Activated effector memory CD4-positive, alpha-beta T cell treated with Interleukin-2 at 50 U/mL for 16 hours (primary cell): ENCODE measurements at places on chromosomes 1 and 21.

GRCh38 chr1:92778376-92778775 lies 6.5 kb downstream of the EVI5 start:
- no peak for DNase-seq

DNA sequence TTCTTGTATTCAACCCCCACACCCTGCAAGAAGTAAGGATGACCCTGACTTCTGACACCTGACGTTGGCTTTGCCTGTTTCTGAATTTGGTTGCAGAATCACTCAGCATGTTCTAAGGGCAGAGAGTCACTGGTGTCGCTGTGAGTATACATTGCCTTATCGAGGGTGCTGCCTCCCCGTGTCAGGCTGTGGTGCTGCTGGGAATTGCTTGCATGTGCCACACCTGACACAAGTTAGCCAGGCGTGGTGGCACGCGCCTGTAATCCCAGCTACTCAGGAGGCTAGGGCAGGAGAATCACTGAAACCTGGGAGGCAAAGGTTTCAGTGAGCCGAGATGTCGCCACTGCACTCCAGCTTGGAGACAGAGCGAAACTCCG lies 45.9 kb downstream of the WDR4 start:
- peak; percentile 42 for DNase-seq

- DNase-seq: no peak
Measured at GRCh38 chr1:220958234-220958633, 79.0 kb downstream of the HLX start.

DNA sequence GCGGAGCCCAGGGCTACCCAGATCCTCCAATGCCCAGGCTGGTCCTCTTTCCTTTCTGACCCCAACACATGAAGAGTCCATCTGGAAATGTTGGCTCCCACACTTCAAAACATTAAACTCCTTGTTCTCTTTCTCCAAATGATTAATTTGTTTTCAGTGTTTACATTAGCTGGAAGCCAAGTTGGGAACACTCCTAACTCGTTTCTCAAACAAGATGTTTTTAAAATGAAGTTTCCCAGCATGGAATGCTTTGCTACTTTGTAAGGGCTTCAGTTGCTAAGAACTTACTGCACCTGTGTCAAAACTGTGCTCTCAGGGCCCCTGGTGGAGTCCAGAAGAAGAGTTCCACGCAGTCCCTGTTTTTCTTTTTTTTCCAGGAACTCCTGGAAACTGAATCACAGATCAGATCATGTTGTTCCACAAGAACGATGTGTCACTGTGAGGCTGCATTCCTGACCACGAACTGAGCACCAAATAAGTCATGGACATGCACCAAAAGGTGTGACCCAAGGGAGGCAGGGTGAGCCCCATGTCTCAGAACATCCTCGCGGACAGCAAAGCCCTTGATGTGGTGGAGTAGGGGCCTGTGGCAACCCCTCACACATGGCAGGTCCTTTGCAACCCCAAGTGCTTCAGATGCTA lies 257.3 kb downstream of the KCNJ6 start:
- no peak for DNase-seq

- no peak for DNase-seq
Measured at GRCh38 chr1:31796707-31797106, 19.1 kb downstream of the SPOCD1 start.

- DNase-seq: no peak
Measured at GRCh38 chr21:33151941-33152731, 77.6 kb upstream of the IFNAR2 start.

DNA sequence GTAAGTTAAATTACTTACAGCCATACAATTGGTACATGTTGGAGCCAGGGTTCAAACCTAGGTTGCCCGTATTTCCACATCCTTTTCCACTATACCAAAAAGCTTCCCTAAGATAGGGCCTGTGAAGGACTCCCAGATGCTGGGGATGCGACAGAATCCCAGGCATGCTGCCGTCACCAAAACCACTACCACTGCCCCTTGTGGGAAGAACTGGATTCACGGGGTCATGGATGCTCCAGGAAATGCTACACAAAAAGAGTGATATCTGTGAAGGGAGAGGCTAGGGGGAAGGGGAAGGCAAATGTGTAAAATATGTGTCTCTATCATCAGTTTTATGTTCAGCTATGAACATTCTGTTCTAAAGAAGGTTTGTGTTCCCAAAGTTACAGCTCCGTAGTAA lies 133.9 kb upstream of the IVNS1ABP start:
- no peak for DNase-seq

DNA sequence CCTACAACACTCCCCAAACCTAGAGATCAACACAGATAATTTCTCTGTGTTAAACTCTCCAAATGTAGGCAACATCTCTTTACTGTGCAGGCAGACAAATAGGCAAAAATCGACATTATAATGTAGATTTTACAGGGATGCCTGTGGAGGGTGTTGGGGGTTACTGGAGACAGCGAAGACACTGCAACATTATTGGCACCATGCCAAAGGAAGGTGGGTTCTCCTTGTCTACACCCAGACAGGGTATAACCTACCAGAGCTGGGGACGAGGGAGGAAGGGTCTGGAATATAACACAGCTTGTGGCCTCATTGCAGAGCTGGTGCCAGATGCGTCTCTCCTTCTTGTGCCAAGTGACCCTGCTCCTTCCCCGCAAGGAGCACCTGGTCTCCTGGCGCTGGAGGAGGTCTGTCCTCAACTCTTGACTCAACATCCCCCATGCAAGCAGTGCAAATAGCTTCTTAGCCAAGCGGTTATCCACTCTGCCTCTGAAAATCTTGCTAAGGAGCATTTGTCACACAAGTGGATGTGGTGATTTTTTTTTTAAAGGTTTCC lies 404.0 kb downstream of the PRDM2 start:
- DNase-seq: no peak

DNA sequence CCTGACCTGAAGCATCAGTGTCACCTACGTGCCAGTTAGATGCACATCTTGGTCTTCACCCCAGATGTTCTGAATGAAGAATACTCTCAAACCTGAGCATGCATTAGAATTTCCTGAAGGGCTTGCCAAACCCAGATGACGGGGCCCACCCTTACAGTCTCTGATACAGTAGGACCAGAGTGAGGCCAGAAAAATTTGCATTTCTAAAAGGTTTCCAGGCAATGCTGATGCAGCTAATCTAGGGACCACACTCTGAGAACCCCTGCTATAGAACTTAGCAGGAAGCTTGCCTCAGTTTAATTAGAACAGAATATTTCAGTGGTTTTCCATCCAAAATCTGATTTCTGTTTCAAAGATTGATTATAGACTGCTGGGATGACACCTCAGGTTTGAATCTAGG lies 9.9 kb upstream of the CTBS start:
- DNase-seq: no peak

- no peak for DNase-seq
Measured at GRCh38 chr1:213658457-213658856, 329.3 kb upstream of the PROX1 start.

- no peak for DNase-seq
Measured at GRCh38 chr1:118042501-118042900, 113.0 kb downstream of the WDR3 start.

GRCh38 chr1:115166531-115167091 lies 77.3 kb upstream of the TSPAN2 start:
- no peak for DNase-seq

DNA sequence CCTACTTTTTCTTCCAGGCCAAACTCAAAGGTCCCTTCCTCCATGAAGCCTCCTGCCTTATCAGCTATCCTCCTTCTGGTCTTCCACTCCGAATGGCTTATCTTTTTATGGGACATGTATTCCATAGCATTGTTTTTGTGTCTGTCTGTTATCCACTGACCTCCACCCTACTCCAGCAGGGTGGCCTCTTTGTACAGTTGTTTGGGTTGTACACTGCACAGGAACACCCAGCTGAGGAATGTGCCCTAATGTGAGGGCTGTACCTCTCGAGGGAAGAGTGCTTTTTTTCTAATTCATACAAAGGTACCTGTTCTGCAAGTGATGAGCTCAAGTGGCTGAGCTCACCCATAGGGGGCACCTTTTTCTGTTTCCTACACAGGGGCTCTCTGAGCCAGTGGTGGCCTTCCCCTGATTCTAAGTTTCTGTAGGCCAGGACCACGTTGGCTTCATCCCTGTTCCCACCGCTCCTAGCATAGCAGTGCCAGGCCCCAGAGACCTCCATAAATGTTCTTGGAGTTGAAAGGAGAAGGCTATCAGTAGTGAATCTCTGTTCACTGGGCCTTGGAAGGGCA lies 108.2 kb downstream of the FOXD2 start:
- DNase-seq: no peak

DNA sequence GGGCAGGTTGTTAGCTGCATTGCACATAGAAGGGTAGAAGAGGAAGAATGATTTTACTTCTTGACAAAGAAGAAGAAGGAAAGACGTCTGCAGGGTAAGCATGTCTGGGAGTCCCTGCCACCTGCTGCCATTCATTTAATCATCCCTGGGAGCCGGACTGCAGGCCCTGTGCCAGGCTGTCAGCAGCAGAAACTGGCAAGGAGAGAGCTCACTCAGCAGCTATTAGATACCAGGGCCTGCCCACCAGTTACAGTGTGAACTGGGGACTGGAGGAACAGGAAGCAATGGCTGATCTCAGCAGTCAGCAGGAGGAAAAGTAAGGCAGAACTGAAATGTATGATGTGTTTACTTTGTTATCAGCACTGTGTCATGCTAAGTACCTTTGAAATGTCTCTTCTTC lies 75.7 kb upstream of the C1orf87 start:
- DNase-seq: no peak

GRCh38 chr1:110976089-110976488 lies 12.4 kb upstream of the LRIF1 start:
- DNase-seq: no peak

DNA sequence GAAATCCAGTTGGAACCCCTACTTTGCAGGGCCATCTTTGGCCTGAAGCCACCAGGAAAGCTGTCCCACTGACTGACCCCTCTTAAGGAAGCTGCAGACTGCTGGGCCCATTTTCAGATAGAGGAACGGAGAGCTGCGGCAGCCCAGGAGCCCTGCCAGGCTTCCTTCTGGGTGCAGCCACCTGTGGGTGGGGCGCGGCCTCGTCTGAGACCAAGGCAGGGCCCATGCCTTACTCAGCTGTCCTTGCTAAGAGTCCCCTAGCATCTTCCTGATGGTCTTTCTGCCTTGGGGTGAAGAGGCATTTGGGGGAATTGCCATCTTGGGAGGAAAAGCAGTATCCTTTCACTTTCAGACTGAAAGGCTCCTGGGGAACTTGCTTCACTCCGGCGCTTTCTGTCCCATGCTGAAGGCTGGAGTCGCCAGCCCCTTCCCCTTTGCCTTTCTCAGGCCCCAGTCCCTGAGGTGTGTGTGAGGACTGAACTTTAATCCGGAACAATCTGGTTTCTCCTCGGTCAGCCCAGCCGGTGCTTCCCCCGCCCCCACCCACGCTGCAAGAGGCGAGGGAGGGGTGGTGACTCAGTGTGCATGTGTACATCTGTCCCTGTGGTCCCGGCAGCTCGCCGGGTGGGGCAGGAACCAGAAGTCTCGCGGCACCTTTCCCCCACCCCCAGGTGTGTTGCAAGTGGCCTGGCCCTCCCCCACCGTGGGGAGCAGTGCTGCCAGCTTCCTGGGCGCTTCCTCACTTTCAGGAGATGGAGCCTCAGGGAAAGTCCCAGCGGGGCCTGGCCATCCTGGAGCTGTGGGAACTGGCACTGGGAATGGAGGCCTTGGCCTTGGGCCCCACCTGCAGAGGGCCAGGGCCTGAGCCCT lies 5.1 kb downstream of the ZC3H12A start:
- DNase-seq: peak; percentile 90

DNA sequence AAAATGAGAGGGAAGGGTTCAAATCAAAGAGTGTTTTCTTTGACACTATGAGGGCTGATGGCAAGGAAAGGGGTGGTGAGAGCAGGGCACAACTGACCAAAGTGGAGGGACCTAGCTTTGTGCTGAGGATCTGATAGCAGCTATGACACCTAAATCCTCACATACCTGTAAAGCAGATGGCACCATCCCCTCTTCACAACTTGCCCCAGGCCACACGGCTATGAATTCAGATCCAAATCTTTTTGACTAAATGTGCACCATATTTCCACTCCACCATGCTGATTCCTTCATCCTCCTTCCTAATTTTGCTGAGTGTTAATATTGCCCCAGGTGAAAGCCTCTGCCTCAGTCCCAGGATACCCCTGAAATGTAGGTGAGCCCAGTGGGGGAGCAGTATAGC lies 385.7 kb downstream of the PLPP3 start:
- no peak for DNase-seq

DNA sequence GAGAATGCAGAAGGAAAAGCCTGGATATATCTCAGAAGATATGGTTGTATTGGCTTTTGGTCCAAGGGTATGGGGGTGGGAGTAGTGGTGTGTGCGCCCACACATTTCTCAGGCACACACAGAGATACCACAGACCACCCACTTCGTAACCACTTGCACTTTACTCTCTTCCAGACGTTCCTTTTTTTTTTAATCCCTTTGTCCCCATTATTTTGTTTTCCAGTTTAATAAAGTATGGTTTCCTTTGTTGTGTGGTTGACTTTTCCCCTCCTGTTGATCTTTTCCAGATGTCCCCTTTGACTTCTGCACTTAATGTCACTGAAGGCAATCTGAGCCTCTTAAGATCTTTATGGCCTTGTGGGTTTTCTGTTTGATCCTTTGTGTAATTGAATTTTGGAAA lies 10.5 kb upstream of the TARS2 start:
- no peak for DNase-seq

DNA sequence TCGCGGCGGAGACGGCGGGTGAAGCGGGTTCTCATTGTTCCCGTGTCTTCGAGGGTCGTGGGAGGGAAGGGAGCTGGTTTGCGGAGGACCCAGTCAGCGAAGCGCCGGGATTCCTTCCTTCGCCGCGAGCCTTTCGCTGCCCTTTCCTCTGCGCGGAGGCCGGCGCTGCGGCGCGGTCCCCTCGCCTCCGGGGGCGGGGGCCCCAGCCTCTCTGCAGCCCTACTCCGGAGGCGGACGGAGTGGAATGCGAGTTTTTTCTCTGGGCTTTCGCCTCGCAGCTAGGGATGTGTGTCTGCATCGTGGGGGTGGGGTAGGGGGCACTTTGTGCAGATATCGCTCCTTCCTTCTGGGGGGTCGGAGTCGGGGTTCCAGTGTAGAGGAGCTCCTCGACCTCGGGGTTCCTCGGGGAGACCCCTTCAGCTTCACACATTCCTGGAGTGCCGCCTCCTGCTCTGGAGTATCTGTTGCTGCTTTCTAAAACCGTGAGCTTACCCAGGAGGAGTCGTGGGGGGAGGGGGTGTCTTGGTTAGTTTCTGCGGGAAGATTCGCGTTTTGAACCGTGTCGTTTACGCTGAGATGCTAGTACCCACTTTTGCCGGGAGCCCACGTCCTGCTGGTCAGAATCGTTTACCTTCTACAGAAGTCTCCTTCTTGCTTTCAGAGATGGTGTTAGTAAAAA lies 595 bp downstream of the RNF2 start:
- no peak for DNase-seq

- peak; percentile 4 for DNase-seq
Measured at GRCh38 chr1:2921970-2922686, 99.1 kb upstream of the ACTRT2 start.
